ENCODE measurements at places on chromosomes 6 and 20.

DNA sequence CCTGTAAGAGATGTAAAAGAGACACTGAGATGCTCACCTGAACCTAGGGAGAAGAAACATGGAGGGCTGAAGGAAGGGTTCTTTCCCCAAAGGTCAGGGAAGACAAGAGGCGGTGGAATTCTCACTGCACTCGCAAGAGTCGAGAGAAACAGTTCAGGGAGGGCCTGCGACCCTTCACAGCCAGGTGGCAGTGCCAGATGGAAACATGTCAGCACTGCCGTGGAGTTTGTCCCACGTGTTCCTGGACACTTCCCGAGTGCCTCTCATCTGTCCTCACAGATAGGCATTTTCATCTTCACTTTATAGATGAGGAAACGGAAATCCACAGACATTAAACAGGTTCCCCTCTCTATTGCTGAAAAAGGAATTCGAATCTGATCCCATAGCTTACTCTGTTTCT lies 70.4 kb upstream of the SYNJ2 start:
- DNase-seq = no peak

DNA sequence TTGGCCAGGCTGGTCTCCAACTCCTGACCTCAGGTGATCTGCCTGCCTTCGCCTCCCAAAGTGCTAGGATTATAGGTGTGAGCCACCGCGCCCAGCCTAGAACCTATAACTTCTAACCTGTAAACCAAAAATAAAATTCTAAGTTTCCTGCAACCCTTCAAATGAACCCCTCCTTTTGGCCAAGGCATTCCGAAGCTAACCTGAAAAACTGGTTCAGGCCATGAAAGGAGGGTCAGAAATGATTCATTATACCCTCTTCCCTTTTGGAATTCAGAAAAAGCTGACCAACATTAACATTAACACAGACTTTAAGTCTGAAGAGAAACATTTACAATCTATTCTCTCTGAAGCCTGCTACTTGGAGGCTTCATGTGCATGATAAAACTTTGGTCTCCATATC lies 165.1 kb downstream of the TINAG start:
- no peak for DNase-seq

- no peak for DNase-seq
Measured at GRCh38 chr20:32474009-32474716, 111.0 kb downstream of the NOL4L start.

DNA sequence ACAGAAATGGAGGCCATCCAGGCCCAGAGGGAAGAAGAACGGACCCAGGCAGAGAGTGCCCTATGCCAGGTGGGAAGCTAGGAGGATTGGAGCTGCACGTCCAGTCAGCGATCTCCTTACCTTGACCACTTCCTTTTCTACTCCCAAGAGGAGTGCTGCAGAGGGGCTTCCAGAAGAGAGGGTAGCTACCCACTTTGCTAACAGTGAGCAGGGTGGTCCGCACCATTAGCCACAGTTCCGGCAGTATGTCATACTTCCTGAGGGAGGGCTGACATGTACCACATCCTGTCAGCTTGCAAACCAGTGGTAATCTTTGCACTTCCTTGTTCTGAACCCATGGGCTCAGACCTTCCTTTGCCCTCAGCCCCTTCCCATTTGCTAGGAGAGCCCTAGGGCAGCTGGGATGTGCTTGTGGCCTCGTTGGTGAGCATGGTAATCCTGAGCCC lies 35.4 kb downstream of the CEP250 start:
- DNase-seq = peak; percentile 73

- no peak for DNase-seq
Measured at GRCh38 chr6:127343809-127344659, 625 bp upstream of the ECHDC1 start.

GRCh38 chr6:5084781-5085647 lies at the start of gene PPP1R3G:
PPP1R3G (plus strand) TSS chr6:5085341; CDS start chr6:5085486, 145 bp downstream.
- no peak for DNase-seq

GRCh38 chr6:56005426-56005825 lies 130.0 kb upstream of the BMP5 start:
- no peak for DNase-seq

GRCh38 chr20:38249536-38250310 lies 10.8 kb downstream of the KIAA1755 start:
- DNase-seq = no peak

GRCh38 chr6:14751645-14752175 lies 494.2 kb upstream of the JARID2 start:
- no peak for DNase-seq

Measured in GM18507 (cell line).